ENCODE measurements at places on chromosomes 7 and 10.

- peak; percentile 82 for DNase-seq
Measured at GRCh38 chr10:110794808-110795207, 76.9 kb upstream of the PDCD4 start.

DNA sequence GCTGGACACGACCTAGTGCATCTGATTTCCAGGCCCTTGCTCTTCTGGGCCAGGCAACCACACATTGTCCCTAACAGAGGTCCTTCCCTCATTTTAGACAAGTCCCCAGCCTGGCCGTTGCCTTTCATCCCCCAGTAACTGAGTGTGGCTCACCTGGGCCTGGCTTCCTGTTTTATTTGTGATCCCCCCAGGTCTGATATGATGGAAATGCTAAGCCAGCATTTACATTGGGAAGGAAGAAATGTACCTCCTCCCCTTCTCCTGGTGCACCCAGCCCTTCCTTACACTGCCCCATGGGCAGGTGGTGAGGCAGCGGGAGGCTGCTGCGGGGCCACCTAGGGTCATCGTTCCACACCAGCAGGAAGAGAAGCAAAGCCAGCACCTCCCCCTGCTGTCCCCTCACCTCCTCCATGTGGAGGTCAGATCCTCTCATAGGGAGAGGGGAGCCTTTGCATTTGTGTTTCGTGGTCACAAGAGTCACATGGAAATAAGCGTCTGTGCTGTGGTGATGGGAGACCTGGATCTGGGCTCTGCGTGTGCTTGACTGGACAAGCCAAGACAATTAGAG lies 108.8 kb downstream of the GLRX3 start:
- DNase-seq: no peak

GRCh38 chr7:38878694-38879457 lies 30.1 kb downstream of the VPS41 start:
- no peak for DNase-seq

GRCh38 chr7:38702002-38702535 lies 70.9 kb upstream of the AMPH start:
- no peak for DNase-seq

DNA sequence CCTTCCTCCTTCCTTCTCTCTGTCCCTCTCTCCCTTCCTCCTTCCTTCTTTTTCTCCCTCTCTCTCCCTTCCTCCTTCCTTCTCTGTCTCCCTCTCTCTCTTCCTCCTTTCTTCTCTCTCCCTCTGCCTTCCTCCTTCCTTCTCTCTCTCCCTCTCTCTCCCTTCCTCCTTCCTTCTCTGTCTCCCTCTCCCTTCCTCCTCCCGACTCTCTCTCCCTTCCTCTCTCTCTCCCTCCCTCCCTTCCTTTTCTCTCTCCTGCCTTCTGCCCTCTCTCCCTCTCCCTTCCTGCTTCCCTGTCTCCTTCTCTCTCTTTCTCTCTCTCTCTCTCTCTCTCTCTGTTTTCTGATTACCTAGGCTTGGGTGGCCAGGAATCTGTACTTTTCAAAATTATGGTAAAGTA lies 16.6 kb upstream of the GFRA1 start:
- DNase-seq: no peak

GRCh38 chr7:98879198-98879978 lies 1.1 kb downstream of the TRRAP start:
- no peak for DNase-seq

GRCh38 chr7:42843205-42843800 lies 68.6 kb downstream of the C7orf25 start:
- no peak for DNase-seq

DNA sequence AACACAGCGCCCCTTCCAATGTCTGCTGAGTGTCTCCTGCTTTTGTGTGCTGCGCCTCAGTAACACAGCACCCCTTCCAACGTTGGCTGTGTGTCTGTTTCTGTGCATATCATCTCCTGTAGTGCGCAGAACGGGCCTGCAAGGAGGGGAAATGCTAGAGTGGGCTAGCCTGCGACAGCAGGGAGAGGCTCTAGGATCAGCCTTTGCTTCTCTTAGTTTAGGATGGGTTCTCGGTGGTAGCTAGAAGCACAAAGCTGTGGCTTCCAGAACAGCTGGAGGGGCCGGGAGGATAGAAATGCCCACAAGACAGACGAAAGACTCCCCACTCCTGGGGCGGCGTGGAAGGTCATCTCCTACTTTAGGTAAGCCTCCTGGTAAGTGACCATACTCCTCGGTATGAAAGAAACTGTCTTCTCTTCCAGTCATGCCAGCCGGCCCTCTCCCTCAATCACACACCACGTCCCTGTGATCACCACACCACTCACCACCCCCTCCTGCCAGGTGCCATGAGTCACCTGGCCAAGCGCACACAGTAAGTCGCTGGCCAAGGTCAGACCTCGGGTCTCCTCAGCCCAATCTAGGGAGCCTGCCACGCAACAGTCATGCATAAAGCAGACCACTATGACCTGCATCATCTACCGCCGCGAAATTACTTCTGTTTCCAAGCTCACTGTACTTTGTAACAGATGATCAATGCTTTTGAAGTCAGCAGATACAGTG lies 4.8 kb downstream of the PITRM1 start:
- no peak for DNase-seq

DNA sequence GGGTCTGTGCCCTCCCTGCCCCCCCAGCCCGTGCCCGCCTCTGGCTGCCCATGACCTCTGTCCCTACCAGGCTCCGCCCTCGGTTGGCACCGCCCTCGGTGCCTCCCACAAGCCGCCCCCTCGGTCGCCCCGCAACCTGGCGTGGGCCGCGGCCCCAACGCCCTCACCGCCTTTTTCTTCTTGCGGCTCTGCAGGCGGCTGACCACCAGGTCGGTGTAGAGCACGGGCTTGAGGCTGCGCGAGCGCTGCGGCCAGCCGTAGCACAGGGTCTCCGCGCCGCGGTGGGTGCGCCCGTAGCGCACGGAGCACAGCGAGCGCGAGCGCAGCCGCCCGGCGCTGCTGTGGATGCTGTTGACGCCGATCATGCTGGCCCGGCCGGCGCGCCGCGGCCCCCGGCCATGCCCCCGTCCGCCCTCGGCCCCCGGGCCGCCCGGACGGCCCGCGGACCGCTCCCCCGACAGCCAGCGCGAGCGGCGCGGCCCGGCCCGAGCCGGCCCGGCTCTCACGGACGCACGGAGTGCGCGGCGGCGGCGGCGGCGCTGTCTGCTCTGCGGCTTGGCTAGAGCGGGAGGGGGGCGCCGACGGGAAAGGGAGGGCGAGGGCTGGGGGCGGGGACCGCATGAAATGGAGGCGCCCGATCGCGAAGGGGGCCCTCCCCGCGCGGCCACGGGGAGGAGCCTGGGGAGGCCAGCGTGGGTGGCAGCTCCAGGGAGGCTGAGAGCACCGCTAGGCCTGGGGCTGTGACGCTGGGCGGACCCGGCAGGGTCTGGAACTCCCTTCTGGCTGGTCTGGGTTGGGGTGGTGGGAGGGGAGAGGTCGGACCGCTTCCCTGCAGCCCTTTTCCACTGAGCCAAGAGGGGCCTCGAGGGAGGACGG lies 9.6 kb downstream of the PSD start:
- peak; percentile 58 for DNase-seq

GRCh38 chr10:5659702-5660528 lies 6.5 kb downstream of the ASB13 start:
- no peak for DNase-seq

GRCh38 chr10:124935946-124936345 lies 6.0 kb upstream of the ZRANB1 start:
- no peak for DNase-seq

GRCh38 chr10:43868952-43869351 lies 220.3 kb upstream of the ZNF32 start:
- DNase-seq: no peak

DNA sequence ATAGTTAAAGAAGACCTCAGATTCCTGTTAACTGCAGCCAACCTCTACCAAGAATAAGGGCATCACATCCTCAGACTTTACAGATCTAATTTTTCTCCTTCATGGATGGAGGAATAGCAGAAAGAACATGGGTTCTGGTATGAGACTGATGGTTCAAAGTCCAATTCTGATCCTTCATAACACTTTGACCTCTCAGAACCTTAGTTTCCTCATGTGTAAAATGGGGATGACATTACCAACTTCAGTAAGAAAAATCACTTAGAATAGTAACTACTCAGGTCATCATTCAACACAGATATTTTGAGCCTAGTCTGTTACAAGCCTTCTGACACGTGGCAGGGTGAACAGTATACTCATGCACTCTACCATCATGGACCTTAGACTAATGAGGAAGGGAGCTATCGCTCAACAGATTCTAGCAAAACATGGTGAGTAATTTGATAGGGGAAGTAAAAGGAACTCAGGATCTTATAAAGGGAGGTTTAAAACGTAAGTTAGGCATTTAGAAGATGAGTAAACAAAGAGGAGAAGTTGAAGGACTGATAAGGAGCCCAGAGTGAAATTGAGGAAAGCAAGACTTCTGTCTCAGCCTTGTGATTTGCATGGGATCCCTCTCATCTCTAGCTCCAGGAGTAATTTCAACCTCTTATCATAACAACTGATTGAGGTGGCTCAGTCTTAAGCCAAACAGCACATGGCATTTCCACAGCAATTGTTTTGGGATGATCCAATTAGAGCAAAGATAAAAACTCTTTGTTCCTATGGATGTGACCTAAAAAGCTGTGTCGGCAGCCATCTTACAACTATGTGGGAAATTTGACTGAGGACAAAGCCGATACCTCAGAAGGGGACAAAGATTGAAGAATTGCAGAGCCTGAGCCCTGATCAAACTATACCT lies 69.2 kb upstream of the TCF7L2 start:
- DNase-seq: no peak

DNA sequence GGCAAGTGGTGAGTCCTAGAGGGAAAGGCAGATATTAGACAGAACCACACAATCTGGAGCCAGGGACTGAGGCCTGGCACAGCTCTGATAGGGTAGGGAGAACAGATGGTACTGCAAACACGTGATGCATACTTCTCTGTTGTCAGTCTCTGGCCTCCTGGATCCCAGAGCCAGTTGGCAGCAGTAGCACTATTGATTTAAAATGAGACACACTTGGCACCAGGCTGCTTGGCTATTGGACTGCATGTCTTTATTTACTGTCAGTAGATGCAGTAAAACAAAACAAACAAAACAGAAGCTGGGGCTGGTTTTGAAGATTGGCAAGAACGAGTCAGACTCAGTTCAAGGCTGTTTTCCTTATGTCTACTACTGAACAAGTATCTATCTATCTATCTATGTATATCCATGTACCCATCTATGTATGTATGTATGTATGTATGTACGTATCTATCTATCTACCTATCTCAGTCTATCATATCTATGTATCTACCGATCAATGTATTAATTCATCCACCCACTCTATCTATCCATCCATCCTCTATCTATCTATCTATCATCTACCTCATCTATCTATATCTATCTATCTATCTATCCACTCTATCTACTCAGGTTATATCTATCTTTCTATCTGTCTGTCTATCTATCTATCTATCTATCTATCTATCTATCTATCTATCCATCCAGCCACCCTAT lies 23.4 kb upstream of the MGAM2 start:
- no peak for DNase-seq

DNA sequence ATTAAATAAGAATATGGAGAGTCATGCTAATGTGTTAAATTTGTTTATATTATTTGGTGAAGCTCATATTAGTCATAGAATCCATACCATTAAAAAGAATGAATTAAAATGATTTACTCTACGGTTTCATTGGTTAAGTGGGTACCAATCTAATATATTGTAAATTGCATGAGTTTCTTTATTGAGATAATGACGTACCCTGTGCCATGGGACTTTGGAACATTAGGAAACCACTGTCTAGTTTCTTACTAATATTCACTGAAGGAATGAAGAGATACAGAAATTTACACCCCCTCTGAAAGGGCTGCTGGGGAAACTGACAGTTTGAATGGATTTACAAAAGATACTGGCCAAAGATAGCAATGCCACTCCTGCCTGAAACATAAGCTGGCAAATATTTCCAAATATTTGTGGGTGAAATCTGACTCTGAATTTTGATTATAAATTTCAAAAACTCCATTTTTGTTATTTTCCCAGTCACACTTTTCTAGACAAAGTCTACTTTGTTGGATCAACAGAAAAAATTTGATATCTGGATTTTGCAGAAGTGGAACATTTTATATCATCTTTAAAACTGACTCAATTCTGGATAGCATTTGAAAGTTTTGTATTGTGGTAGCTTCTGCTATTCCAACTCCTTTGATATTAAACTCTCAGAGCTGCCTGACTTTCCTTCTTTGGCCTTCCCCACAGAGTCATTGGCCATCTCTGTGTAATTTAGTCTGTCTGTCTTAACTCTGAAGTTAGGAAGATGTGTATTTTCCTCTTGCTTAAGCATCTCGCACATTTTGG lies 22.3 kb downstream of the MDFIC start:
- no peak for DNase-seq
